Muscle of leg (tissue), 16 donors: ENCODE measurements at places on chromosomes 16 and 17. TPM values are rescaled to one million over a fixed set of nuclear protein-coding genes. Genes with fewer than 3 reads are reported as not detected.
A peak's percentile ranks its signal among the peaks of the same experiment; 100 is the strongest.

KRT32 gene
- not detected for total RNA-seq

SLC9A5 gene
- total RNA-seq, result 0.40 TPM

CD300A gene
- 2.5 TPM for total RNA-seq

GDPD3 gene
- total RNA-seq, result 3.3 TPM

COIL gene
- 13.9 TPM for total RNA-seq

HS3ST4 gene
- 0.04 TPM for total RNA-seq

CTF1 gene
- total RNA-seq, result 1.7 TPM

ARHGAP23 gene
- total RNA-seq, result 17.1 TPM

TAC4 gene
- total RNA-seq, result 0.75 TPM

DNA sequence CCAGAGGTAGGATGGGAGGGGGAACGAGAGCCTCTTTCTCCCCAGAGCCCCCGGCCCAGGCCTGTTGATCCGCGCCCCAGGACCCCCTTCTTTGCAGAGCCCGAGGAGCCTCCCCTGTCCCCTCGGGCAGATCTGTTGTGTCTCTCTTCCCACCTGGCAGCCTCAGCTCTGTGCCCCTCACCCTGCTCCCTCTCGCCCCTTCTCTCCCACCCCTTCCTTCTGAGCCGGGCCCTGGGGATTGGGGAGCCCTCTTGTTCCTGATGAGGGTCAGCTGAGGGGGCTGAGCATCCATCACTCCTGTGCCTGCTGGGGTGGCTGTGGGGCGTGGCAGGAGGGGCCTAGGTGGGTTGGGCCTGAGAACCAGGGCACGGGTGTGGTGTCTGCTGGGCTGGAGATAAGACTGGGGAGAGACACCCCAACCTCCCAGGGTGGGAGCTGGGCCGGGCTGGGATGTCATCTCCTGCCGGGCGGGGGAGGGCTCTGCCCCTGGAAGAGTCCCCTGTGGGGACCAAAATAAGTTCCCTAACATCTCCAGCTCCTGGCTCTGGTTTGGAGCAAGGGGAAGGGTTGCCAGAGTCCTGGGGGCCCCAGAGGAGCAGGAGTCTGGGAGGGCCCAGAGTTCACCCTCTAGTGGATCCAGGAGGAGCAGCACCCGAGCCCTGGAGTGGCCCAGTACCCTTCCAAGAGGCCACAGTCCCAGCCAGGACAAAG, 65.4 kb downstream of the MRC2 start:
- no peak for DNase-seq

DNA sequence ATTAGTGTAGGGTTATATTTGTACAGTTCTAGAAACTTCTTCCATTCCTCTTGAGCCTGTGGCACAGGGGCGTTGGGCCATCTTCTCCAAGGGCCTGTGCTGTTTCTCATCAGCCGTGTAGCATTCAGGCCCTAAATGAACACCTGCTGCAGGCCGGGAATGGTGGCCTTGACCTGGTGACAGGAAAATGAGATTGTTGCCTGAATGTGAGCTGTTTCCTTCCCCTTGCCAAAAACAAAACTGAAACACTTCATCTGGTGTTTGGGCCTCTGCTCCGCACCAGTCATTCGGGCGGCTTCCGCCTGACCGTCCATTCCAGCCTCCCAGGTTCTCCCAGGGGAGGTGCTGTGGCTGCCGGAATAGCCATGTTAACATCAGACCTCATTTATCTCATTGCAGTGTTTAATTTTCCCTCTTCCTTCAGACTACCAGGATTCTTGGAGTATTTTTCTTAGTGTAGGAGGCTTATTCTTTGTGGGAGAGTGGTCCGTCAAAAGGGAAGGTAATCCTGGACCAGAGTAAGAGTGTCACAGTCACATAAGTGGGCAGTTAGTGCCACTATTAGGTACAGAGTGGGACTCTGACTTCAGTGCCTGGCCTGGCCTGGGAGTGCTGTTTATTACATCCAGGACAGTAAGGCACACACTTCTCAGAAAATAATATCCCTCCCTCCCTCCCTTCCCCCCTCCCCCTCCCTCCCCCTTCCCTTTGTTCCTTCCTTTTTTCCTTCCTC, 61.9 kb downstream of the WWP2 start:
- DNase-seq, result peak; percentile 47

DNA sequence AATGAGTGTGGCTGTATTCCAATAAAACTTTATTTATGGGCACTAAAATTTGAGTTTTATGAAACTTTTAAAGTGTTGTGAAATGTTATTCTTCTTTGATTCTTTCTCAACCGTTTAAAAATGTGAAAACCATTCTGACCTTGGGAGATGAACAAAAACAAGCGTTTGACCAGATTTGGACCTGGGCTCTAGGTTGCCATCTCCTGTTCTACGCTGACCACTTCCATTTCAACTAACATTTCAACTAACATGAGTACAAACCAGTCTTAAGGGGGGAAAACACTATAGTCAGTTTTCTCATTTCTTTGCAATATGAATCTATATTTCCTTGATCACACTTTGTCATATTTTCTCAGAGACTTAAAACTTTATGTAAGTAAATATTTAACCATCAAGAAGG, 118.4 kb upstream of the IRX5 start:
- peak; percentile 31 for DNase-seq

- DNase-seq, result no peak
These were observed 23.8 kb downstream of the ENGASE start for GRCh38 chr17:79098282-79098867.

DNA sequence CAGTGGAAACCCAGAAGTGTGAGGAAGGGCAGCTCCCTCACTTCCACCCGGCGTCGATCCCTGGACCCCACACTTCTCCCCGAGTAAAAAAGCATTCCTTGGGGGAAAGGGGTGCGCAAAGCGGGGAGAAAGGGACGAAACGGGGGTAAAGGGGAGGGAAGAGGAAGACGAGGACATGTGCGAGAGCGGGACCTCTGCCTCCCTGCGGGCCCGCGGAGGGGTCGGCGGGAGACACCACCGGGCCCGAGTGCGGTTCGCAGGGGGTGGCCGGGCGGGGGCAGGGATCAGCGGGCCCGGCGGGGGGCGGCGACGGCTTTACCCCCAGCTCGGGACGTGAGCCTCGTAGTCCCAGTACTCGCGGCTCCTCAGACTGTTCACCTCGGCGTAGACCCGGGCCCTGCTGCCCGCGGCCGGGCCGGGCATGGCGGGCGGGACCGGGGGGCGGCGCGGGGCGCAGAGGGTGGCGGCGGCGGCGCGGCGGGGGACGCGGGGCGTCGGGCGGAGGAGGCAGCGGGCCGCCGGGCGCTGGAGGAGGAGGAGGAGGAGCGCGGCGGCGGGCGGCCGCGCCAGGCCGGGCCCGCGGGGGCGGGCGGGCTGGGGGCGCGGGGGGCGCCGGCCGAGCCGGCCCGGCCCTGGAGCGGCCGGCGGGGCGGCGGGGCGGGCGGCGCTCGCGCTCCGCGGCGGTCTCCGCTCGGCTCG, 443 bp downstream of the CSNK2A2 start:
- peak; percentile 8 for DNase-seq

DNA sequence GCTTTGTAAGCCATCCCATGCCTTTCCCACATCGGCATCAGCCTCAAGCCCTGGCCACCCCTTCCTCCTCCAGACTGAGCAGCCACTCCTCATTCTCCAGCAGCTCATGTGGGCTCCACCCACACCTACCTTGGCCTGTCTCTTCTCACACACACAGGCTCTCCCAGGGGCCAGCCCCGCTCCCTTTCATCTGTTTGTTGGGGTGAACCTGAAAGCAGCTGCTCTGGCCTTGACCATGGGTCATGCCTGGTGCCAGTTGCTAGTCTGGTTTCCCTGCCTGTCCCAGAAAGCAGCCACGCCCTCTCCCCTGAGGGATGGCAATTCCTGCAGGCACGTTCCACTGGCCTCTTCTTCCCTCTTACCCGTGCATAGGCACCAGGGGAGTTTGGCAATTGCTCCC, 11.4 kb upstream of the TMEM238L start:
- peak; percentile 27 for DNase-seq

- DNase-seq, result no peak
These were observed 21.0 kb downstream of the C16orf90 start for GRCh38 chr16:3474136-3474779.
